ENCODE measurements at places on chromosomes 7 and 10. TPM values are rescaled to one million over a fixed set of nuclear protein-coding genes. Genes with fewer than 3 reads are reported as not detected.

SLC26A5 gene
- total RNA-seq = not detected

TECTB gene
- total RNA-seq = not detected

- DNase-seq = no peak
Observed at GRCh38 chr10:34816085-34816496, 995 bp upstream of the PARD3 start.

GRCh38 chr7:47228386-47229014, 353.4 kb downstream of the TNS3 start:
- no peak for DNase-seq

DNA sequence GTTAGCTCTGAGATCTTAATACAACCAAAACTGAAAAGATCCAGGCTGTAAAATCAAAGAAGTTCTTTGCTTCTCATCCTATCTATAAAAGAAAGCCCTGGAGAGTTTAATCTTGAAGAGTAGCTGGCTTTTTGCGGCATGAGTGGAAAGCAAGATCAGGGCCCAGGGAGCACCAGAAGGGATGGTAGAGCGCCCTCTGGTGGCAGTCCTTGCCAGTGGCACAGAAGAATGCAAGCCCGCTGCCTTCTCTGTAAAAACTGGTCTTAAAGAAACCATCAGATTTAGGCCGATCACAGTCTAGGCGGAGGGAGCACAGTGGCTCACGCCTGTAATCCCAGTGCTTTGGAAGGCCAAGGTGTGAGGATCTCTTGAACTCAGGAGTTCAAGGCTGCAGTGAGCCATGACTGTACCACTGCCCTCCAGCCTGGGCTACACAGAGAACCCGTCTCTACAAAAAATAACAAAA, 35.6 kb downstream of the CPN1 start:
- peak; percentile 62 for DNase-seq

GRCh38 chr10:122349758-122350369, 24.6 kb upstream of the PLEKHA1 start:
- no peak for DNase-seq

GRCh38 chr7:153943861-153944260, 108.3 kb upstream of the DPP6 start:
- DNase-seq = no peak

- DNase-seq = no peak
Observed at GRCh38 chr7:99132595-99133321, 11.2 kb downstream of the SMURF1 start.

GRCh38 chr10:103171278-103171677, 21.8 kb downstream of the NT5C2 start:
- DNase-seq = no peak

DNA sequence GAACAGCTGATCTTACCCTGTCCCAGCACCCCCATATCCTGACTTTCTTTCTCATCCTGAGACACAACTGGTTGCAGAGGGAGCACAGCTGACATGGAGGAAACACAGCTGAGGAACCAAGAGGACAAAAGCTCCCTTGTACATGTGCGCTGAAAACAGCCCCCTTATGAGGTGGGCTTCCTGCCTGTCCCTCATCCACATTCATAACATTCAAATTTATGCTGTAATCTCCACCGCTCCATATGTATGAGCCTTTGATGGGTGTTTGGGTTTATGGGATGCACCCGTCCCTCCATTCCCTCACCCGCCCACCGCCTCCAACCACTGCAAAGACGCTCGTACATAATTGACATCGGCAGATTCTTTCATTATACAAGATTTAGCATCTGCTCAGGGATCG, 49.6 kb upstream of the BTRC start:
- no peak for DNase-seq

GRCh38 chr10:117944676-117945447, 101.9 kb downstream of the RAB11FIP2 start:
- DNase-seq = no peak

DNA sequence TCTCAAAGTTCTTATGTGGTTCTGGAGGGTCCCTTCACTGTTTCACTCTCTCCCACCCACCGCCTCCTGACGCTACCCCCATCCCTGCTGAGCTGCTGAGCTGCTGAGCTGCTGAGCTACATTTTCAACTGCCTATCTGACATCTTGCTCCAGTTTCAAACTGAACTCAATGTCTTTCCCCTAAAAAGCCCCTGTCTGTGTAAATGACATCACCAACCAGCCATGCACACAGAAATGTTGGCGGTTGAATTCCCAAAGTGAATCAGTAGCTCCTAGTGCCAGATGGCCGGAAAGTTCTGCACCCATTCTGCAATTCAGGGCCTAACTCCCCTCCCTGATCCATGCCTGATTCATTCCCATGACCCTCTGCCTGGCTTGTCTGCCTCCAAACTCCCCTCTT, 71.2 kb downstream of the WNT2 start:
- no peak for DNase-seq

DNA sequence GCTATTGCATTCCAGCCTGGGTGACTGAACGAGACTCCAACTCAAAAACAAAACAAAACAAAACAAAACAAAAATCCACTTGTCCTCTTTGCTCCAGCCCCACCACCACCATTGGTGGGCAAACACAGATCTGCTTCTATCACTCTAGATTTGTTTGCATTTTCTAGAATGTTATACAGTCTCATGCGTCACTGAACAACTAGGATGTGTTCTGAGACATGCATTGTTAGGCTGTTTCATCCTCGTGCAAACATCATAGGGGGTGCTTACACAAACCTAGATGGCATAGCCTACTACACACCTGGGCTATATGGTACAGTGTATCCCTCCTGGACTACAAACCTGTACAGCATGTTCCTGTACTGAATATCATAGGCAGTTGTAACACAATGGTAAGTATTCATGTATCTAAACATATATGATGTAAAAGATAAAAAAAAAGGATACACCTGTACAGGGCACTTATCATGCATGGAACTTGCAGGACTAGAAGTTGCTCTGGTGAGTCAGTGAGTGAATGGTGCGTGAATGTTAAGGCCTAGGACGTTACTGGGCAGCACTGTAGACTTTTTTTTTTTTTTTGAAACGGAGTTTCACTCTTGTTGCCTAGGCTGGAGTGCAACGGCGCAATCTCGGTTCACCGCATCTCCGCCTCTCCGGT, 45.3 kb downstream of the BTBD16 start:
- peak; percentile 9 for DNase-seq

- no peak for DNase-seq
Observed at GRCh38 chr7:23191022-23191421, 9.2 kb downstream of the NUP42 start.

GRCh38 chr7:41007351-41007751, 695.5 kb downstream of the INHBA start:
- DNase-seq = no peak

DNA sequence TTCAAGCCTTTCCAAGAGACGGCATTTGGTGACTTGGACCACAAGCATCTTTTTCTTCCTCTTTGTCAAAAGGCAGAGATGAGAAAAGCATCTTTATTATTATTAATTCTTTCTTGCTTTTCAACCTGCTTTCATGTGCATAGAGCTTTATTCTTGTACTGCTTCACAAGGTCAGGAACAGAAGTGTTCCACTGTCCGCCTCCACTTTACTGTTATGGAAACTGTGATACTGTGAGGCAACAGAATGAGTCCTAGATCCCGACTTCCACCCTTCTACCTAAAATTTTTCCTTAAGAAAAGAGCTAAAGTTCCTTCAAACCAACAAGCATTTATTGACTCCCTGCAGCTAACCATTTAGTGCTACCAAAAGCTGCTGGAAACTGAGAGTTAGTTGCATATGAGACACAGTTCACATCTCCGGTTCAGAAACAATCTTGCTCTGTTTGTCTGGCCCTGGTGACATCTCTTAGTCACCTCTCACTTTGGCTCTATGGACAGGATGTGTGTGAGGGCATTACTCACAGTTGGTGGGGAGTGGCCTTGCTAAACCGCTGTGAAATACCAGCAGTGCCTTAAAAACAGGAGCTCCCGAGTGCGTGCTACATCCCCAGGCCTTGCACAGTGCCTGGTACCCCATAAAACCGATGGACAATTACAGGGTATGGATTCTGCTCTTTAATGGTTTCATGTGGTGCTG, 77.1 kb upstream of the TRIL start:
- peak; percentile 33 for DNase-seq

- peak; percentile 22 for DNase-seq
Observed at GRCh38 chr10:62501547-62501946, 127.4 kb downstream of the ZNF365 start.

DNA sequence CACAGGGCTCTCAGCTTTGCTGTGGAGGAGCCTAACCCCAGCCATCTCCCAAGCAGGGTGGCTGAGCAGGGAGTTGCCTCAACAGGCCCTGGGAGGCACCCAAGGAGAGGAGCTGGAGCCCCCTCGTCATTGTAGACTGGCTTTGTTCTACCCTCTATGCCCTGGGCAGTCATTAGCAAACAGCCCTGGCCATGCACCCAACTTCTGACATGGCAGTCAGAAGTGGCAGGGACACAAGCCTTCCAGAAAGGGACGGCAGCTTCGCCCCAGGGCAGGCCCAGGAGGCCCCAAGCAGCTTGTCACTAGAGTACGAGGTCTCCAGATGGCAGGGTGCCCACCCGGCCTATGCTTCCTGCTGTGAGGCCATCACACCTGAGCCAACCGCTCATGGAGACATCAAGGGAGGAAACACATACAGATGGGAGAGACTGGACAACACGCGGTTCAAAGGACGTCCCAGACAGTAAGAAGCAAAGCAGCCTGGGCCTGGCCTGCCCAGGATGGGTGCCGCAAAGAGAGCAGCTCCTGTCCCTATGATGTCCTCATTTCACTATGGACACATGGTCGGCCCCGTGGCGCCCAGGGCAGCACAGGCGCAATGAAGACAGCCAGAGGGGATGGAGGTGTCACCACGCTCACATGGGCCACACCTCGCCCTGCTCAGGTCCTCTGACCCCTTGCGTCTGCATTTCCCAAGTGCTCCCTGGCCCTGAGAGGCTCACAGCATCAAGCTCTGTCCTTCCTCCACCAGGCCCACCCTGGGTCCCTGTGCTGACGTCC, 190.9 kb upstream of the CXCL12 start:
- no peak for DNase-seq

GRCh38 chr7:2495418-2496299, 19.5 kb upstream of the GRIFIN start:
- DNase-seq = no peak

DNA sequence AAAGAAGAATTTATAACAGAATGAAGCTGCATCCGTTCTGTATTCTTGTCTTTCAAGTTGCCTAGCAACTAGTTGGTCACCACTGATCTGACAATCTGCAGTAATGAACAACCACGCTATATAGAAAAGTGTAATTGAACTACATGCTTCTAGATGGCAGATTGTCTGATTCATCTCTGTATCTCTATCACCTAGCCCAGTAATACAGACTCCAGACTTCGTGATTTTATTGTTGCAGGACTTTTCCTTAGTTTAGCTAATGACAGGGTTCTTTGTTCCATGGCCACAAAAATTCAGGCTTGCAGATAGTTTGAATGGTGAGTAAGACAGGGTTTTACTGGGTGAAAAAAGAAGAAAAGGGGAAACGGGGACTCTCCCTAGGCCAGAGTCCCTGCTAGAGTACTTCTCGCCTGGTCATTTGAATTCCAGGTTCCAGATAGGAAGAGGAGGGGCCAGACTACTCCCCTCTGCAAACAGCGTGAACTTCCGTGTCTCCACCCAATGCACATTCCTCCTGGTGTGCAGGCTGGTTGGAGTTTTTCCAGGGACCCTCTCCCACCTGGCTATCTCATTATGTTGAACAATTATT, 45.9 kb downstream of the COL1A2 start:
- DNase-seq = peak; percentile 13

DNA sequence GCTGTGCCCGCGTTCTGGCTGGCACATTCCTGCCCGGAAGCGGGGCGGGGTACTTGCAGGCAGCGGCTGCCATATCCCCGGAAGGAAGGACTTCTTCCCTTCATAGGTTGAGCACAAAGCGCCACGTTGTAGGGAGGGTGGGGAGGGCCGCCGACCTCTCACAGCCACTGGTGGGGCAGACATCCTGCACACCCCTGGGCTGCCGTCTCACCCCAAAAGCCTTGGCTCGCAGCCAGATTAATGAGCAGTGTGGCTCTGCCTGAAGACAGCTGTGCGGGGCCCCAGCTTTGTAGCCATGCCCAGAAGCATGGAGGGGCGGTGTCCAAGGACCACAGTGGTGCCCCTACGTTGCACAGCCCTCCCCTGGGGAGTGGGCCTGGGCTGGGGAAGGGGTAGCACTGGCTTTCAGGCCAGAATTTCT, 54.3 kb upstream of the DPYSL4 start:
- no peak for DNase-seq

GRCh38 chr10:102931643-102932042, 13.5 kb downstream of the CNNM2 start:
- no peak for DNase-seq

All from foreskin keratinocyte (primary cell).